ENCODE measurements at places on chromosomes 7 and 10.

GRCh38 chr10:8049045-8049864 lies 5.2 kb upstream of the GATA3 start:
- H3K4me3 ChIP-seq: no peak overlapping the region
- peaks cover 62% of the 10 kb centered on the region for H3K27me3 ChIP-seq
- 0 out of 2 replicates have a peak, but pooled peaks cover 5% of the 10 kb centered on the region for H3K36me3 ChIP-seq

DNA sequence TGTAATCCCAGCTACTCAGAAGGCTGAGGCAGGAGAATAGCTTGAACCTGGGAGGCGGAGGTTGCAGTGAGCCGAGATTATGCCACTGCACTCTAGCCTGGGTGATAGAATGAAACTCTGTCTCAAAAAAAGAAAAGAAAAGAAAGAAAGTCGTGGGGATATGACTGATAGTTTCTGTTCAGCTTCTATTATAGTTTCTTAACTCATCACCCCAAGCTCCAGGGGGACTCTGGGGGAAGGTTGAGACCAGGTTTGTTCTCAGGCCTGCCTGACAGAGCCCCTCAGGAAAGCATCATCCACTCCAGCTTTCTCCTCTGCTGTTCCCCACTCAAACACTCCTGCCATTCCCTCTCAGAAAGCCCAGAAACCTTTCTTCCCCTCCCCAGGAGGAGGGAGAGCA lies 542.4 kb upstream of the GALNT17 start:
- H3K27me3 ChIP-seq: no peaks in the 10 kb centered on the region
- no peak overlapping the region for H3K27ac ChIP-seq
- H3K4me1 ChIP-seq: no peaks in the 10 kb centered on the region
- DNase-seq: no peak
- peaks cover 7% of the 10 kb centered on the region for H3K36me3 ChIP-seq
- H3K4me3 ChIP-seq: no peak overlapping the region

GRCh38 chr7:96962221-96962885 lies 43.0 kb upstream of the DLX6 start:
- DNase-seq: no peak
- no peak overlapping the region for H3K27ac ChIP-seq
- no peaks in the 10 kb centered on the region for H3K4me1 ChIP-seq
- H3K36me3 ChIP-seq: no peaks in the 10 kb centered on the region
- peaks cover 1% of the 10 kb centered on the region for H3K27me3 ChIP-seq

- peaks cover 36% of the 10 kb centered on the region for H3K4me1 ChIP-seq
- no peak overlapping the region for H3K4me3 ChIP-seq
- H3K27me3 ChIP-seq: no peaks in the 10 kb centered on the region
- H3K36me3 ChIP-seq: peaks cover 3% of the 10 kb centered on the region
Observed at GRCh38 chr10:79327090-79327457, 20.2 kb upstream of the PPIF start.

GRCh38 chr7:52691257-52691656 lies 344.2 kb upstream of the POM121L12 start:
- no peak overlapping the region for H3K4me3 ChIP-seq
- no peaks in the 10 kb centered on the region for H3K27me3 ChIP-seq
- H3K27ac ChIP-seq: no peak overlapping the region
- no peaks in the 10 kb centered on the region for H3K36me3 ChIP-seq
- DNase-seq: no peak

- H3K36me3 ChIP-seq: no peaks in the 10 kb centered on the region
- H3K4me1 ChIP-seq: peaks cover 19% of the 10 kb centered on the region
- H3K4me3 ChIP-seq: no peak overlapping the region
- H3K27me3 ChIP-seq: peaks cover 18% of the 10 kb centered on the region
- H3K27ac ChIP-seq: no peak overlapping the region
Observed at GRCh38 chr7:42883950-42884349, 27.9 kb downstream of the C7orf25 start.

GRCh38 chr10:69840773-69841172 lies 39.1 kb downstream of the COL13A1 start:
- H3K27ac ChIP-seq: peak overlapping the region; percentile 92
- no peaks in the 10 kb centered on the region for H3K36me3 ChIP-seq
- no peaks in the 10 kb centered on the region for H3K27me3 ChIP-seq
- H3K4me1 ChIP-seq: peaks cover 79% of the 10 kb centered on the region

DNA sequence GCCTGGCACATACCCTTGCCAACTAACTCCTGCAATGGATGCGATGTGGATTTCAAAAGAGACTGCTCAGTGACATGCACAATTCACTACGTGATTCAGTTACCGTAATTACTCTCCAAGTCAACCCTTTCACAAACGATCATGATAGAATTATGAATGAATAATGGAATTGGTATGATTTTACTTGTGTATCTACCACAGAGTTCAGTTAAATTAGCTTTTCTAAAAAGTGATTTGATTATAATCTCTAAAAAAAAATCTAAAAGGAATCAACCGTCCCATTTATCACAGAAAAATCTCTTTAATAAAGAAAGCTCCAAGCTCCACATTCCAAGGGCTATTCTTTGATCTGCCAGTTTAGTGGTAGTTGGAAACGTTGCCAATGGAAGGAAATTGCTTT lies 30.4 kb upstream of the RSU1 start:
- no peaks in the 10 kb centered on the region for H3K36me3 ChIP-seq
- no peak for DNase-seq
- H3K4me1 ChIP-seq: peaks cover 61% of the 10 kb centered on the region
- H3K27me3 ChIP-seq: no peaks in the 10 kb centered on the region
- H3K4me3 ChIP-seq: no peak overlapping the region
- peak overlapping the region; percentile 44 for H3K27ac ChIP-seq

- no peak overlapping the region for H3K4me3 ChIP-seq
- H3K4me1 ChIP-seq: no peaks in the 10 kb centered on the region
- no peaks in the 10 kb centered on the region for H3K27me3 ChIP-seq
Observed at GRCh38 chr10:21208666-21209316, 311.7 kb upstream of the NEBL start.

DNA sequence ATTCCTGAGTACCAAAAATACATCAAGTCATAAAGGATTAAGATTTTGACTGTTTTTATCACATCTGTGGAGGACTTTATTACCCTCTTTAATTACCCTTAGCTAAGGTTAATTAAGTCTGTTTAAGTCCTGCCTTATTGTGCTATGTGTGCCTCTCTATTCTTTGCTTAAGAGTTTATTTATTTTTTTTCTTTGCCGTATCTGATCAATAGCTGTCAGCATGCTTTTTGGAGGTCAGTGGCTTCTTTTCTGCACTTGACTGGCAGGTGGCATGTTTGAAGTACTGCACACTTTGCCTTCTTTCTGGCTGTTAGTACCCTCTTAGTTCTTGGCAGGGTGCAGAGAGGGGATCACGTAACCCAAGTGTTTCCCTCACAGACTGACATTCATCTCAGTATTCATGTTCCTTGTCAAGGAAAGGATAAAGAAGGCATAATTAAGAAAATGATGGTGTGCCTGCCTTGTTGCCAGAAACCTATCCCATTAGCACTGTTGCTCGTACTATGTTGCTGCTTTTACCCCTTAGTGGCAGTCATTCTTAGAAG lies 225.8 kb downstream of the EXOC4 start:
- peaks cover 18% of the 10 kb centered on the region for H3K4me1 ChIP-seq
- no peak for DNase-seq
- no peak overlapping the region for H3K27ac ChIP-seq

GRCh38 chr7:14691034-14691433 lies 211.5 kb downstream of the DGKB start:
- H3K4me3 ChIP-seq: no peak overlapping the region
- H3K27me3 ChIP-seq: no peaks in the 10 kb centered on the region
- no peaks in the 10 kb centered on the region for H3K36me3 ChIP-seq
- no peak overlapping the region for H3K27ac ChIP-seq

DNA sequence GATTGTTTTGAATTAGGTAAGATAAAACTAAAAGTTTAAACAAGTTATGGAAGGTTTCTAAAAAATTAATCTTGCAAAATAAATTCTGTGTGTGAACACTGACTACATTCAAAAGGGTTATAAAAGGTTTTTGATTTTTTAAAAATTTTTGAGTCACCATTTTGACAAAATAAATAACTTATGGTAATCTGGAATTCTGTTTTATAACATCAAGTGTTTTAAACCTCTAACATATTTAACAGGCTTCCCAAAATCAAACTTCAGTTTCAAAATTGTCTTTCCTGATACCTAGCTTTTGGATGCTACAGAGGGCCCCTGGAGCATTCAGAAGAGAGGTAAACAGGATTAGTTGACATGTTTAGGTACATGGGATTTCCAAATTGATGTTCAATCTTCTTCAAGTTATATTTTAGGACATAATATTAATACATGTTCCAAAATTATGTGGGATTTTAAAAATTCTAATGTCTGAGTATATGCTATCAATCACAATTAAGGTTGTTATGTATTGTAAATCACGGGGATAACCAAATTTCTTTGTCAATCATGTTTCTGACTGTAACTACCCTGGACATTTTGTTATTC lies 8.1 kb upstream of the CPA2 start:
- no peak overlapping the region for H3K27ac ChIP-seq
- peaks cover 12% of the 10 kb centered on the region for H3K36me3 ChIP-seq

DNA sequence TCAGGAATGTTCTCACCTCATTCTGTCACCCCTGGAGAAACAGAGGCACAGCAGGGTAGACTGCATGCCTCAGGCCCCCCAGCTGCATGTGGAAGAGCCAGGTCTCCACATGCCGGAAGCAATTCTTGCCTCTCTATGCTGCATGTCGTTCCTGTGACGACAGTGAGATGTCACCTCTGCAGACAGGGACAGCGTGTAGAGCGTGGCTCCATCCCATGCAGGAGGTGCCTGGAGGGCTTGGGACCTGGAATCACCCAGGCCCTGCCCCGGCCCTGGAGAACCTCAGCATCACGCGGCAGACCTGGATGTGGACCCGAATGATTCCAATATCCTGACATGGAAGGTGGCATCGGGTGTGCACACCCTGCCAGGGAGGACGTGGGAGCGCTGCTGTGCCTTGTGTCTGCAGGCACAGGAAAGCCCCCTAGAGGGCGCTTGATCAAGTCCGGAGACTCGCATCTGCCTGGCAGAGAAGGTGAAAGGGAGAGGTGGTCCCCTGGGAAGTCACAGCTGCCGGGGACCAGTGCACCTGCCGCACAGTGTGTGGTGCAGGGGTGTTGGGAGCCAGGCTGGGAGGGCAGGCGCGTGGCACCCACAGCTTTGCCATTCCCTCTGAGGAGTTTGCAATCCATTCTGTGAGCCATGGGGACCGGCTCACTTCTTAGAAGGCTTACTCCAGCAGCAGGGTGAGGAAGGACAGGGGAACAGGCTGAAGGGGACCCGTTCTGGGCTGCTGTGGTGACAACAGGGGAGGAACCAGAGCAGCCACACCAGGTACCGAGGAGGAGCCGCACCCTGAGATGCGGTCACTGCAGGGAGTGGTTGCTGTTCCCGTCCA lies 45.3 kb upstream of the EN2 start:
- no peak overlapping the region for H3K27ac ChIP-seq
- H3K4me3 ChIP-seq: no peak overlapping the region
- H3K36me3 ChIP-seq: no peaks in the 10 kb centered on the region
- peaks cover 18% of the 10 kb centered on the region for H3K27me3 ChIP-seq

GRCh38 chr10:72321248-72322029 lies 33.3 kb downstream of the DNAJB12 start:
- no peaks in the 10 kb centered on the region for H3K36me3 ChIP-seq
- no peak overlapping the region for H3K4me3 ChIP-seq
- peaks cover 3% of the 10 kb centered on the region for H3K27me3 ChIP-seq
- DNase-seq: no peak
- peak overlapping the region; percentile 100 for H3K27ac ChIP-seq

- no peak for DNase-seq
- H3K4me1 ChIP-seq: no peaks in the 10 kb centered on the region
- no peaks in the 10 kb centered on the region for H3K36me3 ChIP-seq
- H3K27ac ChIP-seq: no peak overlapping the region
- peaks cover 21% of the 10 kb centered on the region for H3K27me3 ChIP-seq
Observed at GRCh38 chr7:44498230-44498954, 7.9 kb upstream of the NUDCD3 start.

DNA sequence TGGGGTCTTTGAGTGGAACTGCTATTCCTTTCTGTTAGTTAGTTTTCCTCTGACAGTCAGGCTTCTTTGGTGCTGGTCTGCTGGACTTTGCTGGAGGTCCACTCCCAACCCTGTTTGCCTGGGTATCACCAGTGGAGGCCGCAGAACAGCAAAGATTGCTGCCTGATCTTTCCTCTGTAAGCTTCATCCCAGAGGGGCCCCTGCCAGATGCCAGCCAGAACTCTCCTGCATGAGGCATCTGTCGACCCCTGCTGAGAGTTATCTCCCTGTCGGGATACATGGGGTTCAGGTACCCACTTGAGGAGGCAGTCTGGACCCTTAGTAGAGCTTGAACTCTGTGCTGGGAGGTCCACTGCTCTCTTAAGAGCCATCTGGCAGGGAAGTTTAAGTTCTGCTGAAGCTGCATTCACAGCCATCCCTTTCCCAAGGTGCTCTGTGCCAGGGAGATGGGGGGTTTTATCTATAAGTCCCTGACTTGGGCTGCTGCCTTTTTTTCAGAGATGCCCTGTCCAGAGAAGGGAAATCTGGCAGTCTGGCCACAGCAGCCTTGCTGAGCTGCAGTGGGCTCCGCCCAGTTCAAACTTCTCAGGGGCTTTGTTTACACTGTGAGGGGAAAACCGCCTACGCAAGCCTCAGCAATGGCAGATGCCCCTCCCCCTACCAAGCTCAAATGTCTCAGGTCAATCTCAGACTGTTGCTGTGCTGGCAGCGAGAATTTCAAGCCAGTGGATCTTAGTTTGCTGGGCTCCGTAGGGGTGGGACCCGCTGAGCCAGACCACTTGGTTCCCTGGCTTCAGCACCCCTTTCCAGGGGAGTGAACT lies 89.7 kb upstream of the CDK6 start:
- no peaks in the 10 kb centered on the region for H3K4me1 ChIP-seq
- peaks cover 10% of the 10 kb centered on the region for H3K36me3 ChIP-seq
- DNase-seq: no peak

DNA sequence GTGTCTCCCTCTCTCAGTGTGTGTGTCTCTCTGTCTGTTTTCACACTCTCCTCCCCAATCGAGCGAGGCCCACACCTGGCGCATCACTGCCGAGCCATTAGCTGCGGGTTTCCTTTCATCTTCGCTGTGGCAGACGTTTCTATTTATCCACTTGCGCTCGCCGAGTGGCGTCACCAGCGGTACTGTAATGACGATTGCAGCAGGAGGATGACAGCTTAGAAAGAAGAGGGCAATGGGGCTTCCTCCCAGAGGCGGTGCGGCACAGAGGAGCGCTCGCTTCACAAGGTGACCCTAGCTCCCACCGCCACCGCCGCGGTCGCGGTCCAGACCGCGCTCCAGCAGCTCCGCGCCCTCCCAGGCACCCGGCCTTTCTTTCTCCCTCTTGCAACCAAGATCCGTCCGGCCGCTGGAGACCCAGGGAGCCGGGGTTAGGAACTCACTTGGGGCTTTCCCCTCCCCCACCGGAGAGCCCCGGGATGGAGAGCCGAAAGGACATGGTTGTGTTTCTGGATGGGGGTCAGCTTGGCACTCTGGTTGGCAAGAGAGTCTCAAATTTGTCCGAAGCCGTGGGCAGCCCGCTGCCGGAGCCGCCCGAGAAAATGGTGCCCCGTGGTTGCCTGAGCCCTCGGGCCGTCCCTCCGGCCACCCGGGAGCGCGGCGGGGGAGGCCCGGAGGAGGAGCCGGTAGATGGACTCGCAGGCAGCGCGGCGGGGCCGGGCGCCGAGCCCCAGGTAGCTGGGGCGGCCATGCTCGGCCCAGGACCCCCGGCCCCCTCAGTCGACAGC lies at the start of gene EVX1:
Gene EVX1, plus strand, starts transcription at position 248 of the 785 bp plus-strand sequence. Its CDS starts 229 bp downstream, at position 477.
- no peak within 1 kb of the TSS for H3K27ac ChIP-seq
- H3K27me3 ChIP-seq: peaks cover 74% of the 10 kb centered on the region
- peak within 1 kb of the TSS; percentile 64 for H3K4me3 ChIP-seq

- H3K36me3 ChIP-seq: no peaks in the 10 kb centered on the region
- no peak overlapping the region for H3K27ac ChIP-seq
- peaks cover 10% of the 10 kb centered on the region for H3K4me1 ChIP-seq
- no peak overlapping the region for H3K4me3 ChIP-seq
- peaks cover 30% of the 10 kb centered on the region for H3K27me3 ChIP-seq
- no peak for DNase-seq
Observed at GRCh38 chr10:125633517-125633999, 49.4 kb downstream of the TEX36 start.
